ENCODE measurements at places on chromosomes 11 and 22.

- DNase-seq: no peak
Observed at GRCh38 chr22:20436307-20436767, 1.3 kb downstream of the SCARF2 start.

- DNase-seq: no peak
Observed at GRCh38 chr22:46858181-46858771, 95.8 kb downstream of the TBC1D22A start.

DNA sequence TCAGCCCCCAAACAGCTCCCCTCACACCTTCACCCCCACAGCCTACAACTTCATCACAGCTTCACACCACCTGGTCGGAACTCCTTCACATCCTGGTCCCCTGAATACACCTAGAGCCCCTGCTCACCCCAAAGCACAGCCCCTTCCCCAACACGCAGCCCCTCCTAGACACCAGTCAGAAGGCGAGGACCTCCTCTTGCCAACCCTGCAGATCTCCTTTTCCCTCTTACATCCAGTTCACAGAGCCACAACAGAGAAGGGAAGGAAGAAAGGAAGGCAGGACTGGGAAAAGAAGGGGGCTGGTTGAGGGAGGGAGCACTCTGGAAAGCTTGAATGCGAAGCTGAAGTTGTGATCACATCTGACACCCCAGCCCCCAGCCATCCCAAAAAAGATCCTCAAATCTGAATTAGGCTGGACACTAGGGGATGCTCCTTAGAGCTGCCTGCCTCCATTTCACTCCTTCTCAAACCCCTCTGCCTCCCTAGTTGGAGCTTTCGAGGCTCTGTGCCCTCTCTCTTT is 629 bp downstream of the CCKBR start:
- DNase-seq: no peak

DNA sequence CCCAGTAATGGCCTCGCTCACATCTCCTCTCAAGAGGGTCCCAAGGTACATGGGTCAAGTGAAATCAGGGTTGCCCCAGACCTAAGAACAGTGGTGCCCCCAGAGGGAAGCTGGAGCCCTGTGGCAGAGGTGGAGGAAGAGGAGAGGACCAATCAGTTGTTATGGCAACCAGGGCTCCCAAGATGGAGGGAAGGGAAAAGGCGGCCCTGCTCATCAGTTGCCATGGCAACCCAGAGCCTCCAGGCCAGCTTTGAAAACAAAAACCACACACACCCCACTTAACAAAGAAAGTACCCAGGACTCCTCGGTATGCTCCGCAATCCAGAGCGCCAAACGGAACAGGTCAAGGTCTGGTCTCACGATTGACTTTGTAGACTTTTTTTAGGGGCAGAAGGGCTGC is 53.5 kb upstream of the SLC35C1 start:
- DNase-seq: no peak

DNA sequence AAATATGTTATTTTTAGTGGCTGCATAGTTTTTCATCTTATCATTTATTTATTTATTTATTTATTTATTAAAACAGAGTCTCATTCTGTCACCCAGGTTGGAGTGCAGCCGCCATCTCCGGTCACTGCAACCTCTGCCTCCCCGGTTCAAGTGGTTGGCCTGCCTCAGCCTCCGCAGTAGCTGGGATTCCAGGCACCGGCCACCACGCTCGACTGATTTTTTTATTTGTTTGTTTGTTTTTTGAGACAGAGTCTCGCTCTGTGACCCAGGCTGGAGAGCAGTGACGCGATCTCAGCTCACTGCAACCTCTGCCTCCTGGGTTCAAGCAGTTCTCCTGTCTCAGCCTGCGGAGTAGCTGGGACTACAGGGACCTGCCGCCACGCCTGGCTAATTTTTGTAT is 262.9 kb upstream of the DDI1 start:
- DNase-seq: no peak

DNA sequence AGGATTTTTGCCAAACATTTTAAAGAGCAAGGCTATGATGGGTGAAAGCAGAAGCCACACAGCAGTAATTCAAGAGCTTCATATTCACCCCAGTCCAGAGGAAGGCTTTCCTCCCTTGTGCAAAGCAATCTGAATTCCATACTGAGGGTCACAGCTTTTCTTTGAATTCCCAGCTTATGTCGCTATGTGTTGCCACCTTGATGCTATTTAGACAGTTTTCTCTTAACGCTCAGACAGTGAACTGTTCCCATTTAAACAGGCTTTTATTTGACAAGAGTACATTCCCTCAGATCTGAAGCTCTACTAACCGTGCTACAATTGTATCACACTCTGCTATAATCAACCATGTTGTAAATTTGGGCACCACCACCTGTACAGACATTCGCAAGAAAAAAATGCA is 279.7 kb downstream of the CADM1 start:
- no peak for DNase-seq

GRCh38 chr22:44918166-44918924 is 91.5 kb downstream of the PHF21B start:
- DNase-seq: no peak

GRCh38 chr11:126480410-126481302 is 125.2 kb downstream of the ST3GAL4 start:
- DNase-seq: peak; percentile 46

DNA sequence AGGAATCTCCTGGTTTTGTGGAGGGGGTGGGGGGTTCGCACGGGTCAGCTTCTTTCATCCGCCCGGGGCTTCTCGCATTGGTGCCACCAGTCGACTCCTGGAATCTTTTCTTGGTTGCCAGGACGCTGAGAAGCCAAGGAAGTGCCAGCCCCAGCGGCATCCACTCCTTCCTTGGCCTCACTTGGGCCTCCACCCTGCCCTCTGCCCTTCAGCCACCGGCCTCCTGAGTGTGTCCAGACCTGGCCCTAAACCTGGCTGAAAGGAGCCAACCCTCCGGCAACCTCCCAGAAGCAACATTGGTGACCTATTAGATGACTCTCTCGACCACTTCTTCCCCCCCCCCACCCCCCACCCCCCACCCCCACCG is 518 bp upstream of the GALNT18 start:
- DNase-seq: no peak

- DNase-seq: no peak
Observed at GRCh38 chr11:61532134-61533038, 23.8 kb downstream of the LRRC10B start.

DNA sequence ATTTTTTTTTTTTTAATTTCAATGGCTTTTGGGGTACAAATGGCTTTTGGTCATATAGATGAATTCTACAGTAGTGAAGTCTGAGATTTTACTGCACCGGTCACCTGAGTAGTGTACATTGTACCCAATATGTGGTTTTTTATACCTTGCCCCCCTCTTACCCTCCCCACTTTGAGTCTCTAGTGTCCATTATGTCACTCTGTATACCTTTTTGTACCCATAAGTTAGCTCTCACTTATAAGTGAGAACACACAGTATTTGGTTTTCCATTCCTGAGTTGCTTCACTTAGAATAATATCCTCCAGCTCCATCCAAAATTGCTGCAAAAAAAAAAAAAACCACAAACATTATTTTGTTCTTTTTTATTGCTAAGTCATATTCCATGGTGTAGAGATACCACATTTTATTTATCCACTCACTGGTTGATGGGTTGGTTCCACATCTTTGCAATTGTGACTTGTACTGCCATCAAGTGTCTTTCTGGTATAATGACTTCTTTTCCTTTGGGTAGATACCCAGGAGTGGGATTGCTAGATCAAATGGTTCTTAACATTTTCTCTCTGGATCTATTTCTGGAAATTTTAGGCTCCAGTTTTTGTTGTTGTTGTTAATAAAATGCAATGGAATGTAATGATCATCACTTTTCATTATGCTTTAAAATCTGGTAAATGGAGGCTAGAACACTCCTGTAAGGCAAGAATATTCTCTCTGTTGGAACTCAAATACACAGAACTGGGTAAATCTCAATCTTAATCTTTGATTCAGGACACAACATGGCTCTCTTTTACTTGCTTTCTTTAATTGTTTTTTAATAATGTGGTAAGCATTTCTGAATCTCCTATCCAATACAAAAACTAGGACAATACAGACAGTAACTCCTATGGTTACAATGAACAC is 10.3 kb downstream of the NEAT1 start:
- DNase-seq: no peak

- DNase-seq: no peak
Observed at GRCh38 chr11:99066618-99067317, 46.0 kb downstream of the CNTN5 start.

DNA sequence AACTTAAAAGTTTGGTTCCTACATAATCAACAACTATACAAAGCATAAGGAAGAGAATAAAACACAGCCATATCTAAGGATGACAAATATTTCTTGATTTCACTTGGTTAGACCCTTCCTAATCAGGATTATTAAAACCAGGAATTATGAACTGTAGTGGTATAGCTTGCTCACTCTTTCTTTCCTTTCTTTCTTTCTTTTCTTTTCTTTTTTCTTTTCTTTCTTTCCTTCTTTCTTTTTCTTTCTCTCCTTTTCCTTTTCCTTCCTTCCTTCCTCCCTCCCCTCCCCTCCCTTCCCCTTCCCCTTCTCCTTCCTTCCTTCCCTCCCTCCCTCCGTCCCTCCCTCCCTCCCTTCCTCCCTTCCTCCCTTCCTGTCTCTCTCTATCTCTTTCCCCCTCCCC is 78.0 kb downstream of the HORMAD2 start:
- no peak for DNase-seq

DNA sequence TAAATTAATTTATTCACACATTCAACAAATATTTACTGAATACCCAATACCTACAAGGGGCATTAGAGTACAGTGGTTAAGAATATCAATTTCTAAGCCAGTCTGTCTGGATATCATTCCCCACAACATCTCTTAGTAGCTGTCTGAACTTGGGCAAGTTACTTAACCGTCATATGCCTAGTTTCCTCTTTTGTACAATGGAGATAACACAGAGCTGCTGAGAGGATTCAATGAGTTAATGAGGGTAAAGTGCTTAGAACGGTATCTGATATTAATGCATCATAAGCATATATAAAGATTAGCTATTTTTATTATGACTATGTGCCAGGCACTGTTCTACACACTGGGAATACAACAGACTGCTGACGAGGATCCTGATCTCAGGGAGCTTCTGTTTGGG is 116.4 kb downstream of the APOL5 start:
- DNase-seq: no peak

- peak; percentile 70 for DNase-seq
Observed at GRCh38 chr22:50530877-50531545, 1.2 kb upstream of the TYMP start.

DNA sequence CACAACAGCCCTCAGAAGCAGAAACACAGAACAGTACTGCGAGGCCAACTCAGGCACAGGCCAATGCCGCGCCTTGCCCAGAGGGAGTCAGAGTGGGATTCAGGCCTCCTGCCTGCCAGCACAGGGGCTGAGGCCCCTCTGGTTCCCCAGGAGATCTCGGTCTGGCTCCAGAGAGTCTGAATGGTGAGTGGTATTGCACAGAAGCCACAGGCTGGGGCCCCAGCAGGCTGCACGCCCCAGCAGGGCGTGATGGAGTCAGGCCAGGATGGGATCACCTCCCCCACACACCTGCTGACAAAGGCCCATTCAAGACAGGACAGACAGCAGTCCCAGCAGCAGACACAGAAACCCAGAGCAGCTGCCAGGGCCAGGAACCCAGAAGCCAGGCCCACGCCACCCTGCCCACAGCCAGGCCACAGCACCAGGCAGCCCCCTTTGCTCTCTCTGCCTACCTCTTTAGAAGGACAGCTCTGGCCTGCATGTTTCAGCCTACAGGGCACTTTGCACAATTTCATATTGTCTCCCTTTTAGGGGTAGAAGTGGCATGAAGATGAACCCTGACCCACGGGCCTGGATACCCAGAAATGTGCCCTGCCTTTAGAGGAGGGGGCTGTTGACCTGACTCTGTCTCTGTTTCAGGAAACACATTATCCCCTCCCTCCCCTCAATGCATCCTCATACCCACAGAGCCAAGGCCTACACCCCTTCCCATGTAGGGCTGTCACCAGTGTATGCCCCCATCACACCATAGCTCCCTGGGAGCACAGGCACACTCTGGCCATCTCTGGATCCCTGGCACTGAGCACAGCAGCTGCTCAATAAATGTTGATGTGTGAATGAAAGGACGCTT is 6.1 kb downstream of the FXYD6 start:
- no peak for DNase-seq

- no peak for DNase-seq
Observed at GRCh38 chr11:73034777-73035176, 107.3 kb downstream of the FCHSD2 start.

DNA sequence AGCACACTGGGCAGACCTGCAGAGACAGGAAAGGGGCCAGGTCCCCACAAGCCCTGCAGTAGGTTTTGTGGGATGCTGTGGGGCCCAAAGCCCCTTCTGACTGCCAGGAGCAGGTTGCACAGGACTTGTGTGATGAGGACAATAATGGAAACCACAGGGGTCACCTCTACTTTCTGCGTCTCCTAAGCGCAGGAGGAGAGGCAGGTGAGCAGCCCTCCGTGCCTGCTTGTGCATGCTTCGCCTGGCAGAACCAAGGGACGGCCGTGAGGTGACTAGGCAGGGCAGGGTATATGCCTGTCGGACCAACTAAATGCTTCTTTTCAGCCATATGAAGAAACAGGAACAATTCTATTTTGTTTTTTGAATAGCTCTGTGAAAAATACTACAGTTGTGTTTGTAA is 77.9 kb upstream of the PITPNB start:
- DNase-seq: no peak

- DNase-seq: no peak
Observed at GRCh38 chr11:76408171-76408965, 27.2 kb downstream of the GVQW3 start.

- peak; percentile 17 for DNase-seq
Observed at GRCh38 chr11:134224710-134225664, 516 bp downstream of the VPS26B start.

- no peak for DNase-seq
Observed at GRCh38 chr11:12195768-12196167, 85.4 kb downstream of the MICAL2 start.

DNA sequence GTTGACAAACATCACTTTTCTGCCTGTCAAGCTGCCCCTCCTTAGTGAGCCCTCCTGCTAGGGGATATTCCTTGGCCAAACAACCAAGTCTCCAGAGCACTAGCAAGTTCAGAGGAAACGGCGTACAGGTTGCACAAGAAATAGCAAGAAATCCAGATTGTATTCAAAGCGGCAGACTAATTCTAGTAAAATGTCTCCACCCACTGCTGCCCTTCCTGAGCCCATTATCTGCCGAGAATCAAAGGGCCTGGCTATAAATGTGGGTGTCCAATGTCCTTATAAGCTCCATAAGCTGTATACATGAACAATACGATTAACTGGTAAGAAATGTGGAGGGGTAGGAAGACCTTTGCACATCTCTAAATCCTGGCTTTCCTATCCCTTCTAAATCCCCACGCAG is 44.0 kb upstream of the AKIP1 start:
- DNase-seq: no peak

DNA sequence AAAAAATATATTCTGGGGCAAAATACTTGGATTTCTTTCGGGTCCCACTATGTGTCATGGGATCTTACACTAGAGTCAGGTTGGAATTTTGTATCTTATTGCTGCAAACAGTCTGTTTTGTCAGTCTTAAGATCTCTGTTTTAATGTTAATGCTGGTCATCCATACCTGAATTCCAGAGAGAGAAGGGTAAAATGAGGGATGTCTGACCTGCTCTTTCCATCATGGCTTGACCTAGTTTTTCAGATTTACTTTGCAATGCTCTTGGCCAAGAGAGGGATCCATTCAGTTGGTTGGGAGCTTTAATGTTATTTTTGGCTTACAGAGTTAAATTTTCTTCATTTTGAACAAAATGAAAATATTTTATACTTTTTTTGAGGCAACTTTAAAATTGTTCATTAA is 117.2 kb downstream of the CASP12 start:
- no peak for DNase-seq

GRCh38 chr11:70816156-70816678 is 417.9 kb downstream of the CTTN start:
- no peak for DNase-seq

GRCh38 chr22:30859714-30860095 is 108.9 kb downstream of the MORC2 start:
- DNase-seq: no peak

- no peak for DNase-seq
Observed at GRCh38 chr22:47173535-47174021, 411.1 kb downstream of the TBC1D22A start.
